ENCODE measurements at places on chromosomes 6 and 20. TPM values are rescaled to one million over a fixed set of nuclear protein-coding genes. Genes with fewer than 3 reads are reported as not detected.

TEAD3 gene
- total RNA-seq: 73.2 TPM

MAS1 gene
- not detected for total RNA-seq

GRCh38 chr6:75802366-75802765, 53.3 kb downstream of the MYO6 start:
- no peak for DNase-seq

DNA sequence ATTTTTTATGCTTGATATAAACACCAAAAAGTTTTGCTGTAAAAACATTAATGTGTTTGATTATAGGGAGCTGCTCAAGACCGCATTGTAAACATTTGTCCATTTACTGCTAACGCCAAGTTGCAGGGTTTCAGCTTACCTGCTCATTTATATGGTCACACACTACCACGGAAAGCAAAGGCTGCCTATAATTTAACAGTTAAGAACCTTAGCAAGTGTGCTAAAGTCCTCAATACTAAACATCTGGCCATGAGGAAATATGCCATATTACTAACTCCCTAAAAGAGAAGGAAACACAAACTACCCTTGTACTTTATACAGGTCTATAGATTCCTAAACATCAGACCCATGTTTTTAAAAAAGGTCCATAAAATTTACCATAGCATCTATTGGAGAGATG, 129.5 kb downstream of the ASCC3 start:
- no peak for DNase-seq

GRCh38 chr6:113607821-113608545, 249.2 kb upstream of the MARCKS start:
- DNase-seq: no peak

GRCh38 chr6:158718461-158719046, 68.7 kb downstream of the SYTL3 start:
- peak; percentile 61 for DNase-seq

DNA sequence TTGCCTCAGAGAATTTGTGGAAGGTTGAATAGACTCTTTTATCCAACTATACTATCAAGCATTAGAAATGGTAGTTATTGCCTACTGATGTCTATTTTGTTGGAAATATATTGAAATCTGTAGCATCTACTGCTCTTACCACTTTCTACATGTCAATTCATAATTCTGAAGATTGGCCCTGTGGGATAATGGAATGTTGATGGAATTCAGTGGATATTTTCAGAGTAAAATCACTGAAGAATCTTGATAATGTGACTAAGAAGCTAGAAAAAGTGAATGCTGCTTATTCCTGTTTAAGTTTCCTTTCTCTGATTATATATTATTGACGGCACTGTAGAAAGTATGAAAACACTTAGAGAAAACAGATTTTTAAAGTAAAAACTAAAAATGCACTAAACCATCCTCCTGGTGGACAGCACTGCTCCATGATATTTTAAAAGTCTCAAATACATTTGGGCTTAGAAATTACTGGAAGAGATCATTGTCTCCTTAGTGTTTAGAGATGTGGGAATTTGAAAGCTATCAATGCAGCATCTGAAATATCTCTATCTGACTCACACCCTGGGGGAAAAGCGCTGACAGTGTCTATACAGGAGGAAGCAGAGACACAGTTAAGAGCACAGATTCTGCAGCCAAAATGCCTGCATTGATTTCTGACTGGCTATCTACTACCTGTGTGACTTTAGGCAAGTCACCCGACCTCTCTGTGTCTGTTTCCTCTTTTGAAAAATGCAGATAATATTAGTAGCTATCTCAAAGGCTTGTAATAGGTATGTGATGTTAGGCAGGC, 37.9 kb upstream of the RCAN2 start:
- no peak for DNase-seq

HCRTR2 gene
- not detected for total RNA-seq

All from lower leg skin (tissue), 4 donors.